D341Med (cell line): ENCODE measurements at places on chromosomes 7 and 10.

DNA sequence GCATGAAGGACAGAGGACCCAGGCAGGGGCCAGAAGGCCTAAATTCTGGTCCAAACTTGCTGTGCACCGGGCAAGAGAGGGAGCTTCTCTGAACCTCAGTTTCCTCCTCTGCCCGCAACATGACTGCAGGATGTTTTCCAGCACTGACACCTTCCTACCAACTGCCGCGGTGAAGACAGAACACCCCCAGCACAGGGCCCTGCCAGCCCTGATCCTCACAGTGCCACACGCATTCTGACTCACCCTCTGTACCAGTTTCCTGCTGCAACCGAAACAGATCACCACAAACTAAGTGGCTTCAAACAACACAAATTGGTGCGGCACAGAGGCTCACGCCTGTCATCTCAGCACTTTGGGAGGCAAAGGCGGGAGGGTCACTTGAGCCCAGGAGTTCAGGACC is 18.1 kb downstream of the MAD1L1 start:
- no peak for DNase-seq

DNA sequence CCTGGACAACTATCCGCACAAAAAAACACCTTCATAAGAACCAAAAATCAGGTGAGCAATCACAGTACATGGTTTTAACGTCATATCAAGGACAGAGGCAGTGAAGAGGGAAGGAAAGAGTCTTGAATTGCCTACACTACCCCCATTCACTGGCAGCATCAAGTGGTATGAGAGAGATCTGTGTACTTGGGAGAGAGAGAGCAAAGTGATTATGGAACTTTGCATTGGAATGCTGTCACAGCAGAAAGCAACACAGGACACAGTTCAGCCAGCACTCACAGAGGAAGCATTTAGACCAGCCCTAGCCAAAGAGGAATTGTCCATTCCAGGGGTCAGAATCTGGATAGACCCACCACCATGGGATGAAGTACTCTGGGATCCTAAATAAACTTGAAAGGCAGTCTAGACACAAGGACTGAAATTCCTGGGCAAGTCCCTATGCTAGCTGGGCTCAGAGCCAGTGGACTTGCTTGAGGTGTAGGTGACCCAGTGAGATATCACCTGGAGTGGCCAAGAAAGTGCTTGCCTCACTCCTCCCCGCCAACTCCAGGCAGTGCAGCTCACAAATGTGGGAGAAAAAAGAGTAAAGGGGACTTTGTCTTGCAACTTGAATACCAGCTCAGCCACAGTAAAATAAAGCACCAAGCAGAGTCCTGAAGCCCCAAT is 30.5 kb upstream of the SFTPD start:
- no peak for DNase-seq

DNA sequence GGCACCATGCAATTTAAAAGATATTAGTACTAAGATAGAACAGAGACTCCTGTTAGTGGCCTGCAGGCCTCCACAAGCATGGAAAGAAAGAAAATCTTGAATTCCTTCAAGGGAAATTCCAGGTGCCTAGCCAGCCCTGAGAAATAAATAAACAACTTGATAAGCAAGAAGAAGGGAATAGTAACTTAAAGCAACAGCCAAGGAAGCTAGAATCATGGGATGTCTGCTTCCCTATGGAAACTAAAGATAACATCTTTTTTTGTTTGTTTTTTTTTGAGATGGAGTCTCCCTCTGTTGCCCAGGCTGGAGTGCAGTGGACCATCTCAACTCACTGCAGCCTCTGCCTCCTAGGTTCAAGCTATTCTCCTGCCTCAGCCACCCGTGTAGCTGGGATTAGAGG is 128.6 kb downstream of the SKIDA1 start:
- no peak for DNase-seq

DNA sequence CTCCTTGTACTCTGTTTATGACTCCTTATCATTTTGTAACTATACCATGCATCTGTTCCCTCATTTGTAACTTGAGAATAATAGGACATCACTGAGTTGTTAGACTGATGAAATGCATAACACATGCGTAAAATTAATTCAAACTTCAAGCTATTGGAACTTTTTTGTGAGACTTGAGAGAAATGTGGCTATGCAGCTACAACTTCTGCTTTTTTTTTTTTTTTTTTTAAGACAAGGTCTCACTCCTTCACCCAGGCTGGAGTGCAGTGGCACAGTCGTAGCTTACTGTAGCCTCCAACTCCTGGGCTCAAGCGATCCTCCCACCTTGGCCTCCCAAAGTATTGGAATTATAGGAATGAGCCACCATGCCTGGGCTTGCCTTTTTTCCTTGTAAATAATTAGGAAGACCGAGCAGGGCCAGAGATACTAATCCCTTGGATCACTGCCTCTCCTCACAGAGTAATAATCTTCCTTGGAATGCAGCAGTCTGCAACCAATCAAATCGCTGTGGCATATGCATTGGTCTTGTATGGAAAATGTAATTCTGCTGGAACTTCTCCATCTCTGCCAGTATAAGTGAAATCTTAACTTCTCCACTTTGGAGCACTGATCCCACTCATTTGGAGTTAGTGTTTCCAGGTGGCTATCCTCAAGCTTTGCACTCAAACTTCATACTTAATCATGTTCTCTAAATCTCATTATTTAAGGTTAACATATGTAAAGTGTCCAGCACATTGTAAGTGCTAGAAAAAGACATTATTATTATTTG is 2.0 kb upstream of the PANK1 start:
- DNase-seq = peak; percentile 17

- no peak for DNase-seq
Observed at GRCh38 chr10:44280226-44281014, 104.5 kb downstream of the CXCL12 start.

DNA sequence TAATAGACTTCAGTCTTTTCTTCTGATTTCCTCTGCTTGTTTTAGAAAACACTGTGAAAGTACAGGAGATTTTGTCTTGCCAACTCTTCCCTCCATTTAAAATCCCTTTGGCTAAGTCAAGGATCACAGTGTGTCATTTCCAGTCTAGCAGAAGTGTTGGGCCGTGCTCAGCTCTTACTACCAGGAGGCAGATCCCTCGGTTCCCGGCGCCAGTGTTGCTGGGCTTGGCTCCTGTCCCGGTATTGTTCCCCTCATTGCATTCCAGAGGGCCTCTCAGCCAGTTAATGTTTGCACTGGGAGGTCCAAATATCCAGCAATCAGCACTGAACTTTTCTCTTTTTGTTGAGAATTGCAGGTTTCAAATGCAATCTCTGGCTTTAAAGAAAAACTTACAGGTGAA is 612.1 kb upstream of the MGMT start:
- DNase-seq = no peak
